Nucleus accumbens (tissue), 56 donors: ENCODE measurements at places on chromosomes 7 and 10.
A peak's percentile ranks its signal among the peaks of the same experiment; 100 is the strongest.

DNA sequence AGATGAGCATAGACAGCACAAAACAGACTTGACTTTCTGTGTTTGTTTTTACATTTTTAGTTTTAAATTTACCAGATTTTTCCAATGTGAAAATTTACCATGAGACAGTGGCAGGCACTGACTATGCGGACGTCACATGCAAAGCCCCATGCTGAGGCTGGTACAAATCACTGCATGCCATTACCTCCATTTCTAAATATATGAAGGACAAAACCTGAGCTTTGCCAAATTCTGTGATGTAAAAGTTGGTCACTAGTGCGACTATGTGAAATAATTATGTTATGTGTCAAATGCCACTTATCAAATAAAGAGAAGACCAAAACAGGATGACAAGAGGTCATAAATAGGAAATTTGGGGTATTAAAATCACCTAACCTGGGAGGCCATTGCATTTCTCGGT, 22.1 kb downstream of the NRAP start:
- no peak for DNase-seq

DNA sequence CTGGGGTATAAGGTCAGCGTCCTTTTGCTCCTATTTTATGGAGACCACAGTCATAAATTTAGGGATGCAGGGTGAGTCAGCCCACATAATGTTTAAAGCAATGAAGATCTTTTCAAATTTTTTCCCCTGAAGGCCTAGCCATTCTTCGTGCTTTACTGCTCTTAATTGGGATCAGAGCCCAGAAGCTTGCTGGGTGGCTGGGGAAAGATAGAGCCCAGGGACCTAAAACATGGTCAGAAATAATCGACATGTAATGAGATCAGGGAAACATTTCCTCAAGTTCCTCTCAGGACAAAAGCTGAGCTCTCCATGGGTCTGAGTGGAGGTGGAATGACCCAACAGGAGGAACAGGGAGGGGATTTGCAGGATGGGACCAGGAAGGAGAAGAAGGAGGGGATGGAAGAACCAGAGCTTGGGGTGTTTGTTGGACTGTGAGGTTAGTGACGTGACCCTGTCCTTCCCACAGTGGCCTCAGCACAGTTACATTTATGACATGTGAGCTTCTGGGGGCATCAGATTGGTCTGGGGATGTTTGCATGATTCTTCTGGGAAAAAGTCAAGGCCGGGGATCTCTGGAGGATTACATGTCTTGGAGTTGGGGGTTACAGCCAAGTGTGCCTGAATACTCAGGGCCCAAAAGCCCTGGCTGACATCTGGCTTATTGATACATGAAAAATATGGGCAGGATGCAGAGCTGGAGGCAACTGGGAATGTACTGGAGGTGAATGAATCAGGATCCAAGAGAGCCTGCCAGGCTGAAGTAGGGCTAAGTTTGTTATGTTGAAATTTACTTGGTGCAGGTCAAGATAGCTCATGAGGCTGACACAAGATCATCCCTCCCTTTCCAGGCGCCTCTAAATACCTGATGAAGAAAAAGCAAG, 477.9 kb downstream of the RPS24 start:
- DNase-seq = no peak

DNA sequence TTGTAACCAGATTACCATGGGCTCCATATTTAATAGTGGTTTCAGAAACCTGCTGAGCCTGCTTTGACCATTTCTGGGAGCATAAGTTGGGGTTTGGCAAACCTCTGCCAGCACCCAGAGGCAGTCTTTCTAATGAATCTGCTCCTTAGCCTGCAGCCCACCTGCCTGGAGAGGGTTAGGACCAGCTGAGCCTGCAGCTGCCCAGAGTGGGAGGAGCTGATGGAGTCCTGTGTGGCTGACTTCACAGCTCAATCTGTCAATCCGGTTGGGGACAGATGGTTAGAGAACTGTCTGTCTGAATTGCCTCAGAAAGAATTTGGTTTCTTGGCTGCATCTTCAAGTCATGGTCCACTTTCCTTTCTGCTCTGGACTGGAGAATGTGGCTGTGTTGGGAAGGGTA, 444.6 kb downstream of the NRG3 start:
- DNase-seq = no peak

DNA sequence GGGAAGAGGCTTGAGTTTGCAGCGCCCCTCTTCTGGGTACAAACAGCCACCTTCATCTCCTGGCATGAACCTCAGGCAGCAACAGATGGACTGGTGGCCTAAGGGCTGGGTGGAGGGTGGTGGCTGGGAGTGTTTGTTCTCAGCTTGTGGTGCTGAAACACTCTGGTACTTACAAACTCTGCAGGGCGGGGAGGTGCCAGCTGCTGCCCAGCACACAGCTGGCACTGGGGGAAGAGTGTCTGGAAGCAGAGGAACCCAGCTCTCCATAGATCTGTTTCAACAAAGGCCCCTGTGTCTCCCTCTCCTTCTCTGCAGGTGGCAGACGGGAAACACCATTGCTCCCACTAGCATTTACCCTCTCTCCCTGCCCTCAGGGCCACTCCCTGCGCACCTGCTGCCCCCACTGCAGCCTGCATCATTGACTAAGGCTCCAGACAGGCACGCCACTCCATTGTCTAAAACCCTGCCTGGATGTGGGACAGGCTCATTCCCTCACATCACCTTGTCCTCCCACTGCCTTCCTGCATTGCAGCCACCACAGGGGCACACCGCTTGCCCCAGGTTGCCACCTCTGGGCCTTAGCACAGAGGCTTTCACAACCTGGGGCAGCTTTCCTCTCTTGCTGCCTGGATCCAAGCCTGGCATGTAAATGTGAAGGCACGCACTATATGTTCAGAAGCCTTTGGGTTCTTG, 6.5 kb downstream of the ARHGAP22 start:
- DNase-seq = peak; percentile 80
